Dermis blood vessel endothelial cell (primary cell): ENCODE measurements at places on chromosomes 11 and 22. TPM values are rescaled to one million over a fixed set of nuclear protein-coding genes. Genes with fewer than 3 reads are reported as not detected.

DNA sequence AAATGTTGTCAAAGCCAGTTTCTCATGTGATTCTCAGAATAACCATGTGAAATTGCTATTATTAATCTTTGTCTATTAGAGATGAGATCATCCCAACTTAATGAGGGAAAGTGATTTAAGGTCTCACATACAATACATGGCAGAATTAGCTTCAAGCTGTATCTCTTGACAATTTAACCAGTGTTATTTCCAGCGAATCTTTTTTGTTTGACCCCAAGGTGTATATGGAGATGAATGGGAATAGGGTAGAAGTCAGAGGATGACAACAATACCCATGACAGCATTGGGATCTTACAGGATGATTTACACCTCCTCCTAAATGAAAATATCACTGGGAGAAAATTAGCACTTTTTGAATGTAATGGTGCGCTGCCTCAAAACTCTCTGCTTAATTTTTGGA lies 290.8 kb upstream of the LUZP2 start:
- no peak for DNase-seq

GRCh38 chr11:76685831-76686230 lies 15.3 kb upstream of the LRRC32 start:
- no peak for DNase-seq

BATF2 gene
- 0.34 and 1.1 TPM in 2 replicates for total RNA-seq

GRCh38 chr11:99534812-99535211 lies 514.1 kb downstream of the CNTN5 start:
- no peak for DNase-seq

- no peak for DNase-seq
These were observed 235.3 kb upstream of the SORL1-AS1 start for GRCh38 chr11:121688055-121688491.

DNA sequence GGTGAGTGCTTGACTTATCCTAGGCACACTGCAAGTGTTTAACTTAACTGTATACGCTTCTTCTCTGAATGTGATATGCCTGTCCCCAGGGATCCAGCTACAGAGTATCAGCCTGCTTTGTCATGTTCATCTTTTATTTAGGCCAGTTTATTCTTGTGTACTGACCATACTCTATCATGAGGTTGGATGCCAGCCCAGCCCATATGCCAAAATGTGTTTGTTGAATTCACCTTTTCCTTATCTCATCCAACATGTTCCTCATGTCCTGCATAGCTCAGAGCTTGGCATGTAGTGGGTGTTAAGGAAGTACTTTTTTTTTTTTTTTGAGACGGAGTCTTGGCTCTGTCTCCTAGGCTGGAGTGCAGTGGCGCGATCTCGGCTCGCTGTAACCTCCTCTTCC lies 116.2 kb downstream of the NCAM1 start:
- DNase-seq: no peak

DNA sequence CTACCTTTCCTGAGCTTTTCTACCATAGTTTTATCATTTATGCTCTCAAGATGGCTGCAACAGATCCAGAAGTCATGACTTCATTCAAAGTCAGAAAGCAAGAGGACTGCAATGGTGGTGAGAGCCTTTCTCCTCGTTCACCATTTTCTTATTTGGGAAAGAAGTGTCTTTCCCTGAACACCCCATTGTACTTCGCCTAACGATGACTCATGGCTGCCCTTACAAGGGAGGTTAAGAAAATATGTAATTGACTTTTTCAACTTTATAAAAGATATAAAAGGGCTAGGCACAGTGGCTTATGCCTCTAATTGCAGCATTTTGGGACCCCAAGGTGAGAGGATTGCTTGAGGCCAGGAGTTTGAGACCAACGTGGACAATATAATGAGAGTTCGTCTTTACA lies 541.7 kb downstream of the METTL15 start:
- DNase-seq: peak; percentile 38

DNA sequence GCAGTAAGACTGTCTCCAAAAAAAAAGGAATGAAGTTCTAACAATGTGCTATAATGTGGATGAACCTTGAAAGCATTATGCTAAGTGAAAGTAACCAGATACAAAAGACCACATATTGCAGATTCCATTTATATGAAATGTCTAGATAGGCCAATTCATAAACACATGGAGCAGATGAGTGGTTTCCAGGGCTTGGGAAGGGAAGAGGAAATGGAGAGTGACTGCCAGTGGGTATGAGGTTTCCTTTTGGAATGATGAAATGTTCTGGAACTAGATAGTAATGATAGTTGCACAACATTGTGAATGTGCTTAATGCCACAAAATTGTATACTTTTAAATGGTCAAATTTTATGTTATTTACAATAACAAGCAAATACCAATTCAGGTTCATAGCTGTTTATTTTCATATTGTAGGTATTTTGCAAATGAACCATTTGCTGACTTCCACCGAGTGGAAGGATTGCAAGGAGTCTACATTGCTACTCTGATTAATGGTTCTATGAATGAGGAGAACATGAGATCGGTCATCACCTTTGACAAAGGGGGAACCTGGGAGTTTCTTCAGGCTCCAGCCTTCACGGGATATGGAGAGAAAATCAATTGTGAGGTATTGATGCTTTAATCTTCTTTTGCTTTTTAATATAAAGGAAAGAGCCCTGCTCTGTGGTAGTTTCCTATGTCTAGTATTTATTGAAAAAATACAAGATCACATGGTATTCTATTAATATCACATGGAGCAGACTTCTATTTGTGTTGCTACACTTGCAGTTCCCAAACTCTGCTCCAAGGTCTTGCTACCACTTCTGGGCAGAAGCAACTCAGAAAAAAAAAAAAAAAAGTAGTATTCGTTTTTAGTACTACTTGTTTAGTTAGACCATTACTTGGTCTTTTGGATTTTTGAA lies 67.7 kb upstream of the SORL1-AS1 start:
- DNase-seq: no peak

- DNase-seq: no peak
These were observed 7.9 kb downstream of the SC5D start for GRCh38 chr11:121300313-121300971.

- no peak for DNase-seq
These were observed 3.0 kb downstream of the TTC12 start for GRCh38 chr11:113317339-113317738.

DEPDC7 gene
- total RNA-seq: 0.17 and 0.37 TPM in 2 replicates
